ENCODE measurements at places on chromosomes 3 and 15.

GRCh38 chr3:98215051-98215450, 48.6 kb downstream of the OR5H15 start:
- DNase-seq = no peak

DNA sequence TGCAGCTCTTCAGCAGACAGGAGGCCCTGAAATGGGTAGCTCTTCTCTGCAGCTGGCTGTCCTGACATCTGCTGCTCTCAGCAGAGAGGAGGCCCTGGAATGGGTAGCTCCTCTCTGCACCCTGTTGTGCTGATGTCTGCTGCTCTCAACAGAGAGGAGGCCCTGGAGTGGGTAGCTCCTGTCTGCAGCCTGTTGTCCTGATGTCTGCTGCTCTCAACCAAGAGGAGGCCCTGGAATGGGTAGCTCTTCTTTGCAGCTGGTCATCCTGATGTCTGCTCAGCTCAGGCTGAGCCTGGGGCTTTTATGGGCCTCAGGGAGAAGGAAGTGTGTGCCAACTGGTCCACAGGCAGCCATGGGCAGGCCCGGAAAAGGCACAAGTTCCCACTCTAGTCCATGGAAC, 66.6 kb downstream of the PIK3CB start:
- no peak for DNase-seq

DNA sequence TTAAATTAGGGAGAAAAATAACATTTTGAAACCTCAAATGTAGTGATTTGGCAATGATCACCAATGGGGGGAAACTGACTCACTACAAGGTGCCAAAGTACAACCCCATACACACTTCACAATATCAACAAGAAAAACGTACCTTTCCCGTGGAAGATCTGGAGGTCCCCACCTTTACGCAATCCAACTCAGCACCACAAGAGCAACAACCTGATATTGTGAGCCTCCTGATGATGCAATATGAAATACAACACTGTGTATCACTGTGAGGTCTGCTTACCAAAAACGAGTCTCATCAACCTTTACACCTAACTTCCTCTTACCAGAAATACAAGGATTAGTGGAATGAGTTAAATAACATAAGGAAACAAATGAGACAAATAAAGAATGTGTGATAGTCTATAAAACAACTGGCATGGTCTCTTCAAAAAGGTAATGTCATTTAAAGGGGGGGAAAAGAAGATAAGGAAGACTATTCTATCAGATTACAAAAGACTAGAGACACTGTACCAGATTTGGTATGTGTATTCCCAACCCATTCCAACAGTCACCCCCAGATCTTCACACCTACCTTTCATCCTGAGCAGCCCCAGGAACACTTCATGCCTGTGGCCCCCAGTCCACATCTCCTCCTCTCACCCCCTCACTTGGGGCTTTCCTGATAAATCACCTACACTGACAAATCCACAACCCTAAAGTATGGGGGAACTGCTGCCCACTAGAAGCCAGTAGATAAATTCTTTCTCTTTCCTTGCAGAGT, 27.7 kb downstream of the DLG1 start:
- no peak for DNase-seq

DNA sequence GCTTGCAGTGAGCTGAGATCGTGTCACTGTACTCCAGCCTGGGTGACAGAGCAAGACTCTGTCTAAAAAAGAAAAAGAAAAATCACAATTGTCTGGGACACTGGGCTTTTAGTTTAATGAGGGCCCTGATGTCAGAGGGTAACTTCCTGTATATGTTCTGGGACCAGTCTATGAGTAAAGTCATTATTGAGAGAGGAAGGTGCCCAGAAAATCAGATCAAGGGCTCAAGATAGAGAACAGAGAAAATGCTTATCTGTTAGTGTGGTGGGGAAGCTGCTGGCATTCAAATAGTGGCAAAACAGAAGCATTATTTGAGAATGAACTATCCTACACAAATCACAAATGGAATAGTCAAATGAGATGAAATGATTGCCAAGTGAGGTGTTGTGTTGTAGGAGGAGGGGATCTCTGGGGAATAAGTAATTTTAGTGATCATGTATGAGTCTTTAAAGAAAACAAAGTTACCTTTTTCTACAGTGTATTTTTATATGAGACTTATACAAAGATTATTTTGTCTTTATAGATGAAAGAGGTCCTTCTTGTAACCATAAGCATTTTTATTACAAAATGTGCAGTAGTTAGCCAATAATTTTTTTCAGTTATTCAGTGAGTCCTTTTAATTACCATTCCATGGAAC, 13.4 kb downstream of the ARIH2 start:
- DNase-seq = no peak

GRCh38 chr3:41050144-41050543, 149.2 kb upstream of the CTNNB1 start:
- no peak for DNase-seq

DNA sequence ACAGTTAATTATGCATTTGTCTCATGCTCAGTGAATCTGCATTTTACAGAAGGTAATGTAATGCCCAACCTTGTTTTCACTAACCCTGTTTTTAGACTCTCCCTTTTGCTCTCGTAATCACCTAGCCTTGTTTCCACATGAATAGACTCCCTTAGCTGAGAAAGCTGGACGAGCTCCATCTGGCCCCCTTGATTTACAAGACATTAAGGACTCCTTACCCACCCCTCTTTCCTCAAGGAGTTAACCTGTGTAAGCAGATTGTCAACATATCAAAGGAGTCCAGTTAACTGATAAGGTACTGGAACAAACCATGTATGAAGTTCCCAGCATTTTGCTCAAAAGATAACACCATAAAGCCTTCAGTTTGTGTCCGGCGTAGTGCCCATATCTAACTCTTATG, 99.6 kb downstream of the VPS8 start:
- DNase-seq = no peak

GRCh38 chr15:57236561-57237300, 139.6 kb upstream of the CGNL1 start:
- DNase-seq = no peak

- DNase-seq = no peak
Observed at GRCh38 chr3:192121923-192122322, 605.4 kb downstream of the FGF12 start.

- DNase-seq = no peak
Observed at GRCh38 chr3:49007771-49008528, 759 bp downstream of the WDR6 start.

GRCh38 chr15:22966321-22967083, 13.7 kb downstream of the CYFIP1 start:
- no peak for DNase-seq

- no peak for DNase-seq
Observed at GRCh38 chr15:42507514-42507913, 12.1 kb downstream of the SNAP23 start.

GRCh38 chr3:128232376-128233178, 79.3 kb downstream of the EEFSEC start:
- DNase-seq = no peak

DNA sequence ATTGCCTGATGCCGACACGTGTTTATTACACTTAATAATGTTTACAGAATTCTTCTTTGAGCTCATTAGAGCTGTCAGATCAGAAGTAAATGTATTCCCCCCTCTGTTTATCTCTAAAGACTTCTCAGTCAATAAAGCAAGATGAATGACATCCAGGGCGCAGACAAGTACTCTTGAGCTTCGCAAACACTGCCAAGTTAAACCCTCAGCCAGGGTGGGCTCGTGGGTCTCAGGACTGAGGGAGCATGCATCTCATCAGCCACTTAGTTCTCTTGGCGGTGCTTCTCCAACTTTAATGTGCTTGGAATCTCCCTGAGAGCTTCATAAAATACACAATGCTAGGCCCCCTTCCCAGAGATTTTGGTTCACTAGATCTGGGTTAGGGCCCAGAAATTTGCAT, 333.9 kb upstream of the THRB start:
- DNase-seq = no peak

DNA sequence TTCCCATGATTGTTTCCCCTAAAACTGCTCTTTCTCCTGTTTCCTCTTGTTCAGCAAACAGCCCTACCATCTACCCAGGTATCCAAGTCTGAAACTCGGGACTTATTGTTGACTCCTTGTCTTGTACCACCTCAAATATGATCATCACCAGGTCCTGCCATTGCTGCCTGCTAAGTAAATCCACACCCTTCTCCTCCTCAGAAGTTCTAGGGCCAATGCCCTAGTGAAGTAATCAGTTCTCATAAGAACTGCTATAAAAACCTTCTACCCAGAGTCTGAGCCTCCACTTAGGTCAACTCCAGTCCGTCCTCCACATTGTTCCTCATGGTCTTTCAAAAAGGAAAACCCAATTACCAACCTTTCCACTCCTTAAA, 77.0 kb upstream of the IL12A start:
- DNase-seq = no peak

DNA sequence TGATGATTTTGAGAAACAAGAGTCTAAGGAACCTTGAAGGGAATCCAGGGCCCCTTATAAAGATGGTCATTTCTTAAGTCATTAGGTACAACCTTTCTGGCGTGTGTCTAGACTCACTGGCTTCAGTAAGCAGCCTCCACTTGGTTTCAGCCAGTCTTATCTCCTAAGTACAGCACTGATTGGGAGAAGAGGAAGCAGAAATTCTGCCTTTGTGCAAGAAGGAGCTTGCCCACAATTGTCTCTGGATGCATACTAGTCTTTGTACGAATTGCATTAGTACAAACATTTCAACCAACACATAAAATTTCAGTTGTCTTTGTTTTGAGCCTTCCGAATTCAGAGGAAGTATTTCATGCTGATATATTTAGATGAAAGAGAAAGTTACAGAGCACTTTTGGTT, 139.4 kb downstream of the SLCO3A1 start:
- DNase-seq = no peak

GRCh38 chr15:74133694-74134386, 3.5 kb downstream of the ISLR2 start:
- no peak for DNase-seq

GRCh38 chr3:192422321-192422996, 304.9 kb downstream of the FGF12 start:
- DNase-seq = peak; percentile 8

DNA sequence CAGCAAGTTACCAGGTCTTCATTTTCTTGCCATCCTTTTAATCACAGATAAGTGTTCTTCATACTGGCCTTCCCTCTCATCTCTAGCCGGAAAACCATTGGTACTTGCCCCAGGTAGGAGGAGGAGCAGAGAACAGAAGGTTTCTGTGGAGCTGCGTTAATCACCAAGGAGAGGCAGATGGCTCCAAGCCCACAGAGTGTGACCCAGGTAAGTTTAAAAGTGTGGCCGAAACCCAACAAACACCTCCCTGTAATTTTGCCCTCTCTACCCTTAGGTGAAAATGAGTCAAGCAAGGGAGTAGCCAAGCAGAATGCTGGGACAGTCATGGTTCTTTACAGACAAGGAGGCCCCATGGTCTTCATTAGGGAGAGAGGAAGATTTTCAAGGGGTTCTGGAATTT, 37.3 kb downstream of the NFKBIZ start:
- peak; percentile 39 for DNase-seq

Measured in epithelial cell of prostate (primary cell).